EL (cell line): ENCODE measurements at places on chromosomes 3 and 15.

DNA sequence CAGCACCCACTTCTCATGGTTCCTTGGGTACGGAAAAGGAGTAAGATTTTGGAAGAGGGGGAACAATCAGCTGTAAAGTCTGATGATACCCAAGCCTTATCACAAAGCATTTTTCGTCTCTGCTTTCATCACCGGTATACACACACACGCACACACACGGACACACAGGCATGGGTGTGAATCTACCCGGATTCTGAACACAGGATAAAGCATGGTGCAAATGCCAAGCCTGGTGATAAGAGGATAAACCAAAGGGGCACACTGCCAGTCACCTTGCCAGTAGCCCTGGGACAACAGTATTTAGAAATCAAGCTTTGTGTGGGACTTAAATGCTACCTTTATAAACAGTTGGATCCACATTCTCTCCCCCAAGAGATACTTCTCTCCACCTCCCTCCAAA, 22.2 kb downstream of the FAM174B start:
- no peak for DNase-seq

- peak; percentile 27 for DNase-seq
Observed at GRCh38 chr3:47664519-47664918, 85.9 kb upstream of the CSPG5 start.

- peak; percentile 89 for DNase-seq
Observed at GRCh38 chr15:96330064-96330449, 443 bp upstream of the NR2F2 start.

- DNase-seq = peak; percentile 50
Observed at GRCh38 chr15:72796515-72797337, 13.2 kb upstream of the ADPGK start.
